ENCODE measurements at places on chromosomes 16 and 17. TPM values are rescaled to one million over a fixed set of nuclear protein-coding genes. Genes with fewer than 3 reads are reported as not detected.

Gene AANAT
- not detected for total RNA-seq

Gene CBX2
- total RNA-seq = 2.8 TPM

Gene NXPH3
- total RNA-seq = not detected

Gene ZNF500
- total RNA-seq = 16.5 TPM

Gene KRT36
- not detected for total RNA-seq

Gene AOC2
- 2.6 TPM for total RNA-seq

Gene PERCC1
- total RNA-seq = not detected

Gene OR3A2
- 0.98 TPM for total RNA-seq

Gene PABPN1L
- not detected for total RNA-seq

Gene COL1A1
- 0.47 TPM for total RNA-seq

Gene TBX6
- total RNA-seq = 0.68 TPM

Gene HAS3
- total RNA-seq = 0.59 TPM

Gene FA2H
- total RNA-seq = 0.15 TPM

Gene EPX
- total RNA-seq = not detected

Gene CCL16
- total RNA-seq = not detected

Gene CTRB1
- not detected for total RNA-seq

Gene ICAM2
- 69.1 TPM for total RNA-seq

Gene EME2
- total RNA-seq = 39.9 TPM

Gene KRTAP4-4
- total RNA-seq = not detected

Gene TBC1D3B
- 14.1 TPM for total RNA-seq

Gene CUEDC1
- total RNA-seq = 0.29 TPM

Gene DHRS7C
- not detected for total RNA-seq

Gene CCDC78
- total RNA-seq = 2.4 TPM

Gene GRB2
- 150 TPM for total RNA-seq

Gene C16orf92
- not detected for total RNA-seq

Gene ITGAL
- 660 TPM for total RNA-seq

Gene RBFOX1
- not detected for total RNA-seq

Gene LDHD
- total RNA-seq = 0.27 TPM

Gene CSH1
- not detected for total RNA-seq

Gene CCL2
- total RNA-seq = 0.22 TPM

Gene HOXB6
- total RNA-seq = 0.25 TPM

Gene ALOX12
- total RNA-seq = not detected

Gene CRHR1
- not detected for total RNA-seq

Gene ST6GALNAC2
- not detected for total RNA-seq

Gene SARM1
- 29.8 TPM for total RNA-seq

Gene DPEP3
- 0.22 TPM for total RNA-seq

Gene NR1D1
- 3.7 TPM for total RNA-seq

Gene MYCBPAP
- 8.2 TPM for total RNA-seq

Gene SEZ6L2
- 0.07 TPM for total RNA-seq
